ENCODE measurements at places on chromosomes 3 and 15.

GRCh38 chr3:190360228-190360627 is 27.7 kb upstream of the CLDN16 start:
- no peak for DNase-seq

GRCh38 chr15:38695249-38696108 is 130.9 kb upstream of the RASGRP1 start:
- no peak for DNase-seq

GRCh38 chr3:106635271-106635670 is 742.0 kb upstream of the CCDC54 start:
- DNase-seq, result no peak

DNA sequence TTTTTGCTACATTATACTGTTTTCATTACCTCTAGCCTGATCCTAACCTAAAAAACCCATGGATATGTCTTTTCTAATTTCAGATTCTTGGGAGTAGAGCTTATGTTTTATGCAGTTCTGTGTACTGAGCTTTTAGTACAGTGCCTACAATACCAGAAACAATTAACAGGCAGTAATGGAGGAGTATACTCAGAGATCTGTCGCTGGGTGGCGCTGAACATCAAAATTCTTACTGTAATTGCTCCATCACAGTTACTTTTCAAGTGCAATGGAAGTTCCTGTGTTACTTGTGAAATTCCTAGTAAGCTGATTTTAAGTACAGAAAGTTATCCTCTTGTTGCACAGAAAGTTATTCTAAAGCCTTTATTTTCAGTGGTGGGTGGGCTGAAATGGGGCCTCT is 66.9 kb downstream of the RNF13 start:
- no peak for DNase-seq

- DNase-seq, result no peak
Measured at GRCh38 chr15:92283813-92284212, 109.9 kb upstream of the ST8SIA2 start.
